ENCODE measurements at places on chromosomes 4 and X. TPM values are rescaled to one million over a fixed set of nuclear protein-coding genes. Genes with fewer than 3 reads are reported as not detected.

DYNLT3 gene
- total RNA-seq: 22.5 TPM

MAMLD1 gene
- 0.76 TPM for total RNA-seq

MMAA gene
- total RNA-seq: 15.0 TPM

KCNIP4 gene
- 1.1 TPM for total RNA-seq

OPHN1 gene
- total RNA-seq: 5.0 TPM

- no peak for DNase-seq
Observed at GRCh38 chrX:42119076-42119475, 195.7 kb upstream of the CASK start.

DNA sequence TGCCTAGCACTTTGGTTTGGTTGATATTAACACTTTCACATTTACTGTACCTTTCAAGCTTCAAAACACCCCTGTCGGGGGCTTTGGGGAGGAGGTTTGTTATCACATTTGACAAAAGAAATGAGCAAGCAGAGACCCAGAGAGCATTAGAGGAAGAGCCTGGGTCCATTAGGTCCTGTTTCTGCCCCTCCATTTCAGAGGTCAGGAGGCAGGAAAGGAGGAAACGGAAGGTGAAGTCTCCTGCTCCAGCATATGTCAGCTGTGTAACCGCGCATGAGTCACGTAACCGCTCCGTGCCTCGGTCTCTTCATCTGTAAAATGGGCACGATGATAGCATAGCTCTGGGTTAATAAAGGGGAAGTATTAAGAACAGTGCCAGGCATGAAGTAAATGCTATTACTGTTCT lies 201.9 kb upstream of the BCOR start:
- DNase-seq: no peak

DNA sequence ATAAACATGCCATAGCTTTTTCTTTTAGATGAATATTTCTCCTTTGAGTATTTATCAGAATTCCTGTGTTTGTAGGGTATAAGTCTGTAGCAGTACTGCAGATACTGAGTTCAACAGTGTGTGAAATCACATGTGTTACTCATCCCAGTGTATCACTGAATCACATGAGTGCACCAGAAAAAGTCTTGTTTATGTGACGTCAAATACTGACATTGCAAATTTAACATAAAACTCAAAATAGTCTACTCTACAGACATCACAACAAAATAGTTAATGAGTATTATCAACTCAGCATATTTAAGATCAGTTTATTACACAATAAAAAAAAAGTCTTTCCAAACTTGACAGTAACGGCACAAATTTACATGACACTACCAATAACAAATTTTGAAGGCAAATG lies 221.3 kb downstream of the DCTD start:
- DNase-seq: no peak

DNA sequence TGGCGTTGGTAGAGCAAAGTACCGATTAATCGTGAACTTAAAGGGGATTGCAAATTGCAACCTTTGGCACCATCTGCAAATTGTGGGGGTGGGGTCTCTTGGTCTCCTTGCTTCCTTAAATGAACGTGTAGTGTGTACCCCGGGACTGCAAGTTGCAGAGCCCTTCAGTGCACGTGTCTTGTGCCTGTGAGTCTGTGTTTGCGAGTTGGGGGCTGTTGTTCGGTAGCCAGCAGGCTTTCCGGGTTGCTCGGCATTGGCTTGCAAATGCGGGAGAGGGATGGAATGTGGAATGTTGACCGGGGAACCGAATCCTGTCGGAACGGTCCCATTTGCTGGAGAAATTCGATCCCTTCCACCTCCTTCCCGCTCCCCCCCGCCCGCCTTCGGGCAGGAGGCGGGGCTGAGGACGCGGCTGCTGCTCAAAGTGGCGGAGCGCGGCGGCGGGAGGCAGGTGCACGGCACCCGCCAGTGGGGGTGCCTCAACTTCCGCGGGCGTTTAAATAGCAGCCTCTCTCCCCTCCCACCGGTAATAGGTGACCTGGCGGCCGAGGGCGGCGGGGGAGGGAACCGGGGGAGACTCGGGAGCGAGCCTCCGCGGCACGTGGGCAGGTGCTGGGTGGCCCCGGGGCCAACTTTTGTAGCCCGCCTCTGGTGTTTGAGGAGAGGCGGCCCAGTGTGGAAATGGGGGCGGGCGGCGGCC lies 1.5 kb downstream of the JADE1 start:
- peak; percentile 79 for DNase-seq

- no peak for DNase-seq
Observed at GRCh38 chr4:128416921-128417320, 129.3 kb upstream of the PGRMC2 start.

- DNase-seq: no peak
Observed at GRCh38 chrX:40244980-40245379, 147.2 kb upstream of the BCOR start.

- no peak for DNase-seq
Observed at GRCh38 chr4:185227713-185228278, 18.4 kb downstream of the SNX25 start.

DNA sequence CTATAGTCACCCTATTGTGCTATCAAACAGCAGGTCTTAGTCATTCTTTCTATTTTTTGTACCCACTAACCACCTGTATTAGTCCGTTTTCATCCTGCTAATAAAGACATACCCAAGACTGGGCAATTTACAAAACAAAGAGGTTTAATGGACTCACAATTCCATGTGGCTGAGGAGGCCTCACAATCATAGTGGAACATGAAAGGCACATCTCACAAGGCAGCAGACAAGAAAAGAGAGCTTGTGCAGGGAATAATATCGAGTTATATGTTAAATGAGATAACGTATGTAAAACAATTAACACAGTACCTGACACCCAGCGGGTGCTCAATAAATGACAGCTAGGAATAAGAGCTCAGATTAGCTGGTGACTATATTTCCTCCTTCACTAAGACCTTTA lies 88.1 kb upstream of the WDR44 start:
- no peak for DNase-seq

DNA sequence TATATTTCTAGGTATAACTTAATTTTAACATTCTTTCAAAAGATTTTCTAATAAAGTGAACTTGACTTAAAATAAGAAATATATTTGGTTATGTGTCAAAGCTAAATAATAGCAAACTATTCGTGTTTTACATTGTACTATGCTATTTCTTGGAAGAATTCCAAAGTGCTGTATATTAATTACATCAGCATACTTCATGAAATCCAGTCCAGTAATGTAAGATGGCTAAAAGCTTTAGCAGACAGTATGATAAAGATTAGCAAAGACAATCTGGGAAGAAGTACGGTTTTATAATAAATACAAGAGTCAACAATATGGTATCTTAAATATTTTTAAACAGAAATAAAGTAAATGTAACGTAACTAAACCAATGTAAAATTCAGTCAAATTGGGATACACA lies 125.7 kb downstream of the FSTL5 start:
- no peak for DNase-seq

GRCh38 chr4:46390355-46391058 lies 579 bp upstream of the GABRA2 start:
- peak; percentile 5 for DNase-seq

DNA sequence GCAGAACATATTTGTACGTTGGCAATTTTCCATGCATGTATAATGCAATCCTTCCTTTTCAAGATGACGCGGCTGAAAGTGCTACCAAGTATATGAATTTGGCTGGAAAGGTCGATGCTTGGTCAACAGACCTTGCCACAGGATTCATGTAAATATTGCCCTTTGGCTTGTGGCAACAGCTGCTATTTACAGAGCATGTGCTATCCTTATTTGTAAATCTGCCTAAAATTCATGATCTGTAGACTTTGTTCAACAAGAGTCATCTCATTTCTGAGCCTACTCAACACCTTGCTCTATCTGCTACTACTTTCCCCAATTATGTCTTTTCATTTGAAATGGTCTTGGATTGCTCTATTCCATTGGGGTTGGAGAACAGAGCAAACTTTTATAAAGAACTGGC lies 1.9 kb upstream of the SMARCA1 start:
- DNase-seq: no peak

- DNase-seq: no peak
Observed at GRCh38 chrX:38326086-38326485, 1.2 kb downstream of the RPGR start.

DNA sequence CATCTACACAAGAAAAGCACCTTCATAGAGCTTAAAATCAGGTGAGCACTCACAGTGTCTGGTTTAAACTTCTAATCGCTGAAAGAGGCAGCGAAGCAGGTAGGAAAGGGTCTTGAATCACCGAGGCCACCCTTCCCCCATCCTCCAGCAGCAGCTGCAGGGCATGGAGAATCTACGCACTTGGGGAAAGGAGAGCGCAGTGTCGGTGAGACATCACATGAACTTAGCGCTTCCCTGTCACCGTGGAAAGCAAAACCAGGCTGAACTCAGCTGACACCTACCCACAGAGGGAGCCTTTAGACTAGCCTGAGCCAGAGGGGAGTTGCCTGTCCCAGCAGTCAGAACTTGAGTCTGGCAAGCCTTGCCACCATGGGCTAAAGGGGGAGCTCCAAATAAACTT lies 197.2 kb upstream of the ZFP42 start:
- no peak for DNase-seq

DNA sequence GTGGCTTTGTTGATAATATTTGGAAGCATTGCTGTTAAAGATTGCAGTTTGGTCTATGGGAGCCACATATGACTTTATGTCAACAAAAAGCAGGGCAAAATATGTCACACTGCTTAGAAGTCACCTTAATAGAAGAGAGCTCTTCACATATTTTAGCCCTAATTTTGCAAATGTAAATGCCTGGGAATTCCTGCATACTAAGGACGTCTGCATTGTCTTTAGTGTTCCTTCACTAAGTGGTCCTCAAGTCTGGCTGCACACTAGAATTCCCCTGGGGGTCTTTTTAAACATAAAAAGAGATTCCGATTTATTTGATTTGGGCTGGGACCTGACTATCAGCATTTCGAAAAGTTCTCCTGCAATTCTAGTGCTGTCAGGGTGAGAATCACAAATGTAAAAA lies 495.1 kb upstream of the FAM241A start:
- no peak for DNase-seq

GRCh38 chr4:2048831-2049230 lies 10.3 kb upstream of the NAT8L start:
- DNase-seq: no peak

GRCh38 chr4:102170910-102171309 lies 174.4 kb downstream of the SLC39A8 start:
- no peak for DNase-seq
